ENCODE measurements at places on chromosomes 1 and 21.

DNA sequence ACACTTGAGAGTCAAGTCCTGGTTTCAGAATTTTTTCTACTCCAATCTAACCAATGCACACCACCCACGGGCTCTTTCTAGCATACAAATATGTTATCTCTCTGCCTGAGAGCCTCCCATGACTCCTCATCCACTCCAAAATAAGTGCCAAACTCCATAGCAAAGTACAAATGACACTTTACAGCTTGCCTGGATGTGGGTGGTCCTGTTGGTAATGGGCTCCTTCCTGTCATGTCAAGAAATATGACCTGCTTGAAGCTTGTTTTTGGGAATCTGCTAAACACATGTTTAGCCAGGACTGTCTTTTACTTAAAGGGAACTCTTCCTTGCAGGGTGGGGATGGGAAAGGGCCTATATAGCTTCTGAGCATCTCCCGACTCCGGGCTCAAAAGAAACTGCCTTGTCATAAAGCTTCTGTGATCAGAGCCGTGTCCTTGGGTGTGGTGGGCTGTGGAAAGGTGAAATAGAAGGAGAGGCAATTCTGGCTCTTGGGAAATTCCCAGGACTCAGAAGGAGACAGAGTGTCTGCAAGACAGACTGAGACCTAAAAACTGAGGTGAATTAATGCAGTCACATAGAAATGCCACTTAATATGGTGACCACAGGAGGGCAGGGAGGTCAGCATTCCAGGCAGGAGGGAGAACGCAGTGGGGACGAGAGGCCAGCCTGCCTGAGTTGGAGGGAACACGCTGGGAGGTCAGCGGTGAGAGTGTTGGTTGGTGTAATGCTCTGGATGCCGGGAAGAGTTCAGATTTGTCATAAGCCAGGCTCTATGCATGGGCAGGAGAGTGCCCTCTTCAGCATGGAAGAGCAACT lies 6.1 kb upstream of the IGFN1 start:
- peak; percentile 64 for DNase-seq

DNA sequence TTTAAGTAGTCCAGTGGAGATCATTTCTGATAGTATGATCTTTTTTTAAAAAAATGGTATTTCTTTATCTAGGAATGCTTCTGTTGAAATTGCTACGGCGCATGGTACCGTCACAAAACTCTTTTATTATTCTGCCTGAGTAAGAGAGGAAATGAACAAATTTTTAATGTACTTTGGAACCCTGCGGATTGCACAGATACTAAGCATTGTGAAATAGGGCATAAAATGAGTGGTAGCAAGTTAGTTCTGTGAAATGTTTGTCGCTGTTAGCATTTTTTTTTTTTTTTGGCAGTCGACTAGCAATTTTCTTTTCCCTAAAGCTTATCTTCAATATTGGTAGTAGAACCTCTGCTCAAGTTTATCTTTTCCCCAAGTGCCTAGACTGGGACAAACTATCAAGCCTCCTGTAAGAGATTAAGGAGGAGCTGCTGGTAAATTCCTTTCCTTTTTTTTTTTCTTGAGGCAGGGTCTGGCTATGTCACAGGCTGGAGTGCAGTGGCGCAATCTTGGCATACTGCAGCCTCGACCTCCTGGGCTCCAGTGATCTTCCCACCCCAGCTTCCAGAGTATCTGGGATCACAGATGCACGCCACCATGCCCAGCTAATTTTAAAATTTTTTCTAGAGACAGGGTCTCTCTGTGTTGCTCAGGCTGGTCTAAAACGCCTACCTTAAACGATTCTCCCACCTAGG lies 2.2 kb downstream of the ITSN1 start:
- DNase-seq: no peak

DNA sequence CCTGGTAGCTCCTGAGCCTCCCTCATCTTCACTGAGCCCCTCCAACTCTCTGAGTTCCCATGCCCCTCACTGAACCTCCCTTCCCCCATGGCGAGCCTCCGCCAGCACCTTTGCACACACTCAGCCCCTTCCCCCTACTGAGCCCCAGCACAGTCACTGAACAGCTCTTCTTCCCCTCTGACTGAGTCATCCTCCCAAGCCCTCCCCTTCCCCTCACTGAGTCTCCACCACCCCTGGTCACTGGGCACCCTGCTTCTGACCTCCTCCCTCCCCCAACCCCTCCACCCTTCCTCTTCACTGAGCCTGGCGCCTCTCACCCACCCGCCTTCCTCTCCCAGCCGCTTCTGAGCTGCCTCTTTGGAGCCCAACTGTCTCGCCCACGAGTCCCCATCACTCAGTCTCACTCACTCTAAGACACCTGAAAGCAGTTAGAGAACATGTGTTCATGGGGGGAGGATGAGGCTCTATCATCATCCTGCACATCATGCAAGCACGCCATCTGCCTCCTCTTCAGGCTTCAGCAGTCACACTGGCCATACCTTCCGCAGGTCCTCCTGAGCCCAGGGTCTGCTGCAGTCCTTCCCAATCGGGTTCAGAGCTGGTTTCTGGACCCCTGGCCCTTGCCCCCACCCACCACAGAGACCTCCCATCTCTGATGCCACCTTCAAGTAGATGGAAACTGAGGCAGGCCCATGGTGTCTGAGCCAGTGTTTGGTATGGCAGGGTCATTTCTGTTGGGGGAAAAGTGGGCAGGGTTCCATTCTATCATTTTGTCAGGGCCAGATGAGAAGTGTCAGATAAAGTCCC lies 2.0 kb upstream of the TRNP1 start:
- peak; percentile 35 for DNase-seq

DNA sequence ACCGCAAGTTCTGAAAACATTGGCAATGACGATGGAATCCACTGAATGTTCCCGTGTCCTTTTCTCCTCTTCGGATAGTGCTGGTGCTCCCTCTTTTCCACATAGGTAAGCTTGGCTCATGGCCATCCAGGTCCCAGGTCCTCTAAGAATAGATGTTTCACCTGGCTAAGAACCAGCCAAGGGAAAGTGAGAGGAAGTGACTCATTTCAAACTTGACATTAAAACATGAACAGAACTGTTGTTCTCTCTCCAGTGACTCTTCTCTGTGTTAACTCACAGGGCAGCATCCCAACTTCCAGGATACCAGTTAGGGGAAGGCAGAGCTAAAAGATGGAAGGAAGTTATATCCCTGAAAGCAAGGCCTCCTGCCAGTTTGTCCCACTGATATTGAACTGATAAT lies 493.8 kb upstream of the CHRM3 start:
- DNase-seq: no peak

- peak; percentile 68 for DNase-seq
Observed at GRCh38 chr1:178724728-178725465, at the start of gene RALGPS2. Gene RALGPS2, plus strand, starts transcription at chr1:178725244. Its CDS starts 51,521 bp downstream, at chr1:178776765.

DNA sequence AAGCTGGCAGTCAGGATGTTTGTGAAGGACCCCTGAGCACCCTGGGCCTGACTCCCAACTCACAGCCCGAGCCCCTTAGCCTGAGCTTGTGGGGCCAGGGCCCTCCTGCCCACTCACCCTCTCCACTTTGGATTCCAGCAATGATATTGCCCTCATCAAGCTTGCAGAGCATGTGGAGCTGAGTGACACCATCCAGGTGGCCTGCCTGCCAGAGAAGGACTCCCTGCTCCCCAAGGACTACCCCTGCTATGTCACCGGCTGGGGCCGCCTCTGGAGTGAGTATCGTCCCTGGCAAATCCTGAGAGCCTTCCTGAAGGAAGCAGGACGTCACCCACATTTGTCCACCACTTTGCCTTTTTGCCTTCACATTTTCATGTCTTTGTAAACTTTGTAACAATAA lies 5.0 kb downstream of the CTRC start:
- peak; percentile 52 for DNase-seq

DNA sequence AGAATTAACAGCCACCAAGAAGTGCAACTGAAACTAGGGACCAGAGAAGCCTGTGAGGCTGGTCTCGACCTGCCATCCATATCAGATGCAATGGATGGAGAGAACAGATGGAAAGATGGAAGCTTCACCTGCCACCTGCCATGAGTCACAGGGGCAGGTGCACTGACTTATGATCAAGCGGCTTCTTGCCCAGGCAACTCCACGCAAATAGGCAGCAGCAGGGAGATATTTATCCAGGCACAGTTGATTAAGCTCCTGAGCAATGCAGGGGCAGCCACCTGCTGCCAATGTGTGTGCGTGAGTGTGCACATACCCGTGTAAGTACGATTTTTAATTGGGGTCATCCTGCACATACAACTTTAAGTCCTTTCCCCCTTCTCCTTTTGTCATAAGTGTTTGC lies 174.2 kb downstream of the PTPRU start:
- DNase-seq: no peak

GRCh38 chr1:27106561-27107323 lies 48.2 kb downstream of the SLC9A1 start:
- DNase-seq: no peak
